ENCODE measurements at places on chromosomes 5 and 9.
A peak's percentile ranks its signal among the peaks of the same experiment; 100 is the strongest.

GRCh38 chr5:110169461-110169860 lies 479.7 kb downstream of the MAN2A1 start:
- DNase-seq, result no peak

DNA sequence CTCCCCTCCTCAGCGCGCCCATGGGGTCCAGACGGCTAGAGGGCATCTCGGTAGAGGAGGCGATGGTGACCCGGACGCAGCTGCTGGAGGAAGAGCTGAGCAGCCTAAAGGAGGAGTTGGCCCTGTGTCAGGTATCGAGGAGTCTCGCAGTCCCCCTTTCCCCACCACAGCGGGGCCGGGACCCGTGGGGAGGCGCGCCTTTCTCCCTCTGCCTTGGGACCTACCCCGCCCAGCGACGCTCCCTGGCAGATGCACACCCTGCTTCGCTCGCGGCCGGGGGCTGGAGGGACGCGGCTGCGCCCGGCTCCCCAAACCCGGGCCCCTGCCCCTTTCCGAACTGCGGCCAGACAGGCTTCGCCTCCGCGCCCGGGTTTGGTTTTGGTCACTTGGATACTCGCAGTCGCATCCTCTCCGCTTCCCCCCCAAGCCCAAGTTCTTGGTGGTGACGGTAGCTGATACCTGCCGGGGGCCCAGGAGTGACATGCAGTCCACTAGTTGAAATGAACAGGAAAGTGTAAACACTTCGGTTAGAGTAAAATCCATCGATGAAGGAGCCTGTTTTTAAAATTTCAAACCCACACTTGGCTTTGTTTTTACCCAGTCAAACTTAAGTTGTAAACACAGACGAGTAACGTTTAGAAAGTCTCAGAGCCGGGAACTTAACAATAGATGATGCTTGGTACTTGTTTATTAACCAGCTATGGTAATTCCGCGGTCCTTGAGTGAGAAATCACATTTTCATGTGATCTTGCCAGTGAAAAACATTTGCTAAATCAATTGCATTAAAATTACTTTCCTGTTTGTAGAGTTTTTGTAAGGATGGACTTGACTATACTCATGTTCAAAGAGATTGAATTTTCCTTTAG lies 688 bp downstream of the CNTLN start:
- DNase-seq, result peak; percentile 19

DNA sequence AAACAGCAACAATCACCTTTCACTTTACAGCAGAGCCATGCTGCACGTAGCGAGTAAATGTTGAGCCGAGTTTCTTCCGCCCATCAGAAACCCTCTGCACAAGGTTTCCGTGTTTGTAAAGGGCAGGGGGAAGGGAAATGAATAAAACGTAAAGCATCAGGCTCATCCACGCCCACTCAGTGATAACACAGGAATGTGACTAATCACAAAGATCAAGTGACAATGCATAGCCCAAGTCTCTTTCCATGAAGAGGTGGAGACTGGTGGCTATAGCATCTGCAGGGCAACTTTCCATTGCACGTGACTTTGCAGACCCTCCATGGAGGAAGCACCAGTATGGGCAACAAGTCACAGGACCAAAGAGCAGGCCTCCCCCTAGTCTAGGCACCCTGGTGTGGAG lies 56.6 kb downstream of the CAMSAP1 start:
- peak; percentile 29 for DNase-seq

GRCh38 chr5:74772359-74772758 lies 5.3 kb downstream of the NSA2 start:
- DNase-seq, result peak; percentile 2

GRCh38 chr5:132687995-132688394 lies 14.2 kb downstream of the IL4 start:
- DNase-seq, result no peak

GRCh38 chr9:92846662-92847145 lies 31.1 kb downstream of the ZNF484 start:
- no peak for DNase-seq

GRCh38 chr9:16357828-16358227 lies 512.6 kb downstream of the BNC2 start:
- no peak for DNase-seq

GRCh38 chr5:1151316-1151715 lies 39.5 kb upstream of the SLC12A7 start:
- no peak for DNase-seq

DNA sequence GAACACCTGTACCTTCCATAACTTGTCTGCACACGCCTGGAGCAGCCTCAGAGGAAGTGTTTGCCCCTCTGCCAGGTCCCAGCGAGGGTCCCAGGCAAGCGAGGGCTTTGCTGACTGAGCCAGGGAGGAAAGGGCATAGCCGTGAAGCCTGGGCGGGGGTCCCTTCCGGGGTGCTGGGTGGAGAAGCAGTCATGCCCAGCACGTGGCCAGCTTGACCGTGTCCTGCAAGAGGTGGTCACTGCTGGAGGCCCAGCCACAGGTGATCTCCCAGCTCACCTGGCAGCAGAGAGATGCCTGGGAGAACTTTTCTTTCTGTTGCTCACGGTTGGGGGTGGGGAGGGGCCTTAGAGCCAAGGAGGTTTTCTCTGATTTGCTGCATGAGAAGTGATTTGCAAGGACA lies 195.3 kb downstream of the CACNA1B start:
- DNase-seq, result no peak

GRCh38 chr9:131982671-131983239 lies 96.9 kb downstream of the MED27 start:
- DNase-seq, result no peak

GRCh38 chr5:51203598-51203997 lies 179.7 kb upstream of the ISL1 start:
- no peak for DNase-seq

DNA sequence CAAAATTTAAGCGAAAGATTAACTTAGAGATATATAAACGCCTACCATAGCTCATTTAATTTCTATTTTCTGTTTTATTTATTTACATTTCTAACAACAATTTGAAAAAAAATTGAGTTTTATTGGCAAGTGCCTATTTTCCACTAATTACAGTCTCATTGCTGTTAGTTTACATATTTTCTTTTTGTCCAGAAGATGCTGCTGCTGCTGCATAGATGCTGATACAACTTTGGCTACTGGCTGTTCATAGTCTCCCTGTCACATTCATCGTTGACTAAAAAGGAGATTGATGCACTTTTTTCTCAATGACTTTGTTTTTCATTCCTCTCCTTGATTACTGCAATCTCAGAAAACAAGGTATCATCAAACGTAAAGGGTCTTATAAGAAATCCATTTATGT lies 235.4 kb downstream of the CDH9 start:
- DNase-seq, result no peak

DNA sequence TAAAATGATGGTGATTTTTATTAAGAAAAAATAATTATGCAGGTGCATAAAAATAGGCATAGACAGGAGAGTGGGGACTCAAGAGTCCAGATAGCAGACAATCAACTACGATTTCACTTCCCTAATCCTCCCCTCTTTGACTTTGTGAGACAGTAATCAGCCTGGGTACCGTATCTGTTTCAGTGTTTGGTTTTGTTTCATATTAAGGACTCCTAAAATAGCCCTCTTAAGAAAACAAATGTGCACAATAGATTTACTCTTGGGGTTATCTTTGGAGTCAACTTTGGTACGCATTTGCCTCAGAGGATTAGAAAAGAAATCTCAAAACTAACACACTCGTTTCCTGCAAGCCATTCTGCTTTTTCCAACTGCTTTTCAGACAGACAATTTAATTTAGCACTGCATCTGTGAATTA lies 96.3 kb downstream of the ZNF608 start:
- DNase-seq, result no peak

DNA sequence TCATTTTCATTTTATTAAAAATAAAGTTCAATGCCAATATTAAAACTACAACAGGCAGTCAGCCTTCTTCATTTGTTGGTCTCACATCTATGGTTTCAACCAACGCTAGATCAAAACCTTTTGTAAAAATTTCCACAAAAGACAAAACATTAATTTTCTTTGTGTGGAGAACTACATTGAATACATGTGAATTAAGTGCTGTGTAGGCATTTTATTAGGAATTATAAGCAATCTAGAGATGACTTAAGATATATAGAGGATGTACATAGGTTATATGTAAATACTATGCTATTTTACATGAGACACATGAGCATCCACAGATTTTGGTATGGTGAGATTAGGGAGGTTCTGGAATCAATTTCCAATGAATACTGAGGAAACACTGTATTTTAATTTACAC lies 94.2 kb downstream of the CYLC2 start:
- DNase-seq, result no peak

GRCh38 chr5:57446966-57447365 lies 35.6 kb downstream of the ACTBL2 start:
- no peak for DNase-seq

DNA sequence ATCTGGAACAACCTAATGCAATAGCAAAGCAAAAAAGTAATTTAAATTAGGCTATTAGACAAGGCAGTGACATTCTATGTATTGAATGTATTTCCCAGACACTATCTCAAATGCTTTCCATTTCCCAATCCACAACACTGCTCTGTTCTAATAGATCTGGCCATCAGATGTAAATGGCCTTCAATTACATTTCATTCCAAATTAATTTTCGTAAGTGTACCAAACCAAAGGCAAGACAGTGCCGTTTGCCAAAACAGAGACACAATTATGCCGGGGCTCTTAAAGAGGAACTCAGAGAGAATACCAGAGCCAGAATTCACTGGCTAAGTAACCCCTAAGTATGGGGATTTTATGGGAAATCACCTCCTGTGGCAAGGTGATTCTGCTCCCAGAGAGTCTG lies 63.1 kb downstream of the GNAQ start:
- DNase-seq, result no peak

DNA sequence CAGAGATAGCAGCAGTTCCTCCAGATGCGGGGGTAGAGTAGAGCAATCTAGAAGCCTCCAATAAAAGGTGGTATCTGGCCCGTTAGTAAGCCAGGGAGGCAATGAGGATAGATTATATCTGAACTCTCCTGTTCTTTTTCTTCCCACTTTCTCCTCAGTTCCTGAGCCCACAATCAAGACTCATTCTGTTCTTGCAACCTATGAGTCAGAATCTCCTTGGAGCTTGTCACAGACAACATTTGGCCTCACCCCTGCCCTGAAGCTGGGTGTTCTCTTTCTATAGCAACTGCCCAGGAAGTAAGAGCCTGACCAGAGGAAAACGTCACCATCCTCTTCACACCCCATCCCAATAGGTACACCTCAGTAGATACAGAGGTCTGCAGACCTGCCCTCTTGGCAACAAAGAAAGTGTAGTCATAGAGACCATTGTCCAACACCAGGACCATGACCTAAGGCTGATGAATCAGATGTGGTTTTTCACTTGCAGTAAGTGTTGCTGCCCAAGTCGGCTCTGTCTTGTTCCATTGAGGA lies 76.3 kb upstream of the PCA3 start:
- peak; percentile 37 for DNase-seq

DNA sequence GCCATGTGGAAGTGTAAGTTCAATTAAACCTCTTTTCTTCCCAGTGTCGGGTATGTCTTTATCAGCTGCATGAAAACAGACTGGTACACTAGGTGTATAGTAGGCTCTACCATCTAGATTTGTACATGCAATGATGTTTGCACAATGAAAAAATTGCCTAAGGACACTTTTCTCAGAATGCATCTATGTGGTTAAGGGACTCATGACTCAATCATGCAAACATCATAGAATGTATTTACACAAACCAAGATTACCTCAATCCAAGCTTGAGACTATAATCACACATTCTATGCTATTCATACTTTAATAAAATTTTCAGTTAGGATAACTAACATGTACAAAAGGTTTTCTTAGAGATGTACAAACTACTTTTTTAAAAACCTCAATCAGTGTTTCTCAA lies 1164.5 kb downstream of the CDH12 start:
- no peak for DNase-seq

DNA sequence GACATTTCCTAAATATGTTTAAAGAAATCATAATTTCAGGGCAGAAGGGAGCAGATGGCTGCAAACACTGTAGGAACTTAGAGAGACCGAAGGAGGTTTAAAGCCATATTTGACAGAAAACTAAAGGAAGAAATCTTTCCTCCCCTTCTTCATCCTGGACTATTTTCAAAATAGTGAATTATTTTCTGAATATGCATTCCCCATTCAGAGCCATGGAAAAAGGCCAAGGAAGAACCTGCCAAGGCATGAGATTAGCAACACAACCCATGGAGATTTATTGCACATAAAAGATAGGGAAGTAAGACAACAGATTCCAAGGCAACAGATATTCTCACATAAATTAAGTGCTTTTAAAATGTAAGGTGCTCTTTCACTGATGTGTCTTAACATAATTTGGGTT lies 233.3 kb upstream of the ADAMTS16 start:
- no peak for DNase-seq

- DNase-seq, result no peak
These were observed at the start of gene TLX3 for GRCh38 chr5:171308453-171309275. TLX3 (plus strand) TSS chr5:171309248; CDS start chr5:171309366, 118 bp downstream.

Data from inflammatory macrophage treated with lipopolysaccharide for 1 hour (primary cell).